NCI-H2081 (cell line): ENCODE measurements at places on chromosomes 6 and 20.

DNA sequence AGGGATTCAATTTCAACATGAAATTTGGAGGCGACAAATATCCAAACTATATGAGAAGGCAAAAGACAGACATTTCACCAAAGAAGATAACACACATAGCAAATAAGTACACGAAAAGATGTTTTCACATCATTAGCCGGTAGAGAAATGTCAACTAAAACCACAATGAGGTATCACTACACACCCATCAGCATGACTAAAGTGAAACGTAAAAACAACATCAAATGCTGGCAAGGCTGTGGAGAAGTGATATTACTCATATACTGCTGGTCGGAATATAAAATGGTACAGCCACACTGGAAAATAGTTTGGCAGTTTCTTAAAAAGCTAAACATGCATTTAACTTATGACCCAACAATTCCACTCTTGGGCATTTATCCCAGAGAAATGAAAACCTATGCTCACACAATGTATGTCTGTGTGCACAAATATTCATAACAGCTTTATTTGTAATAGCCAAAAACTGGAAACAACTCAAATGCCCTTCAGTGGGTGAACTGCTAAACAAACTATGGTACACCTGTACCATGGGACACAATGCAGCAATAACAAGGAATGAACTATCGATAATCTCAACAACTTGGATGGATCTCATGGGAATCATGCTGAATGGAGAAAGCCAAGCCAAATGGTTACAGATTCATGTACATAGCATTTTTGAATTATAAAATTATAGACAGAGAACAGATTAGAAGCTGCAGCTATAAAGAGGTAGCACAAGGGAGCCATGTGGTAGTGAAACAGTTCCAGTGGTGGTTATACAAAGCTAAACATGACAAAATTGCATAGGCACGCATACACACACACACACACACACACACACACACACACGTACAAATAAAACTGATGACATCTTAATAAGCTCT lies 8.6 kb downstream of the ADAT2 start:
- DNase-seq = no peak

DNA sequence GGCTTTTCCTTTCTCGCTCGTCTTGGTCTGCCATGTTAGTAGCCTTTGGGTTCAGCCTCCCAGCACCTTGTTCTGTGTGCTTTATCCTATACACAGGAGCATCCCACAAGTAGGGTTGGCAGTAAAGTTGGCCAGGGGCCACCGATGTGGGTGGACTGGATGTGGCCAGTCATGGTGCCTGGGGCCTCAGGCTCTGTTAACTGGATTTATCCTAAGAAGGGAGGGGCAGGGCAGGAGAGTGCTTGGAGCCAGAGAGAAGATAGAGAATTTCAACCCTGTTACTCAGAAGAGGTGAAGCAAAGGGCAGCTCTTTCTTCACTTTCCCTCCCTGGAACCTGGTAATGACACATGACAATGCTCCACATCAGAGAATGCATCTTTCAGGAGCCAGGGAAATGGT lies 14.1 kb upstream of the SIRPB2 start:
- DNase-seq = no peak

DNA sequence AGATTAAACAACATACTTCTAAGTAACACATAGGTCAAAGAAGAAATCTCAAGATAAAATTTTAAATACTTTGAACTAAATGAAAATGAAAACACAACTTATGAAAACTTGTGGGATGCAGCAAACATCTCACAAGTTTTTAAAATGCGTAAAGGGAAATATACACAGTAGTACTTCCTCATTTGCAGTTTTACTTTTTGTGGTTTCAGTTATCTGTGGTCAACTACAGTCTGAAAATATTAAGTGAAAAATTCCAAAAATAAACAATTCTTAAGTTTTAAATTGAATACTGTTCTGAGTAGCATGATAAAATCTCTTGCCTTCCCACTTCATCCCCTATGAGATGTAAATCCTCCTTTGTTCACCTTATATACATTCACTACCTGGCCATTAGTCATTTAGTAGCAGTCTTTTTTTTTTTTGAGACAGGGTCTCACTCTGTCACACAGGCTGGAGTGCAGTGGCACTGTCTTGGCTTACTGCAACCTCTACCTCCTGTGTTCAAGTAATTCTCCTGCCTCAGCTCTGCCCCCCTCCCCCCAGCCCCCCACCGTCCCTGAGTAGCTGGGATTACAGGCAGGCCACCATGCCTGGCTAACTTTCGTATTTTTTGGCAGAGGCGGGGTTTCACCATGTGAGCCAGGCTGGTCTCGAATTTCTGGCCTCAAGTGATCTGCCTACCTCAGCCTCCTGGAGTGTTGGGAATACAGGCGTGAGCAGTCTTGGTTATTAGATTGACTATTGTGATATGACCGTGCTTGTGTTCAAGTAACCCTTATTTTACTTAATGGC lies 154.6 kb upstream of the AHI1 start:
- no peak for DNase-seq

DNA sequence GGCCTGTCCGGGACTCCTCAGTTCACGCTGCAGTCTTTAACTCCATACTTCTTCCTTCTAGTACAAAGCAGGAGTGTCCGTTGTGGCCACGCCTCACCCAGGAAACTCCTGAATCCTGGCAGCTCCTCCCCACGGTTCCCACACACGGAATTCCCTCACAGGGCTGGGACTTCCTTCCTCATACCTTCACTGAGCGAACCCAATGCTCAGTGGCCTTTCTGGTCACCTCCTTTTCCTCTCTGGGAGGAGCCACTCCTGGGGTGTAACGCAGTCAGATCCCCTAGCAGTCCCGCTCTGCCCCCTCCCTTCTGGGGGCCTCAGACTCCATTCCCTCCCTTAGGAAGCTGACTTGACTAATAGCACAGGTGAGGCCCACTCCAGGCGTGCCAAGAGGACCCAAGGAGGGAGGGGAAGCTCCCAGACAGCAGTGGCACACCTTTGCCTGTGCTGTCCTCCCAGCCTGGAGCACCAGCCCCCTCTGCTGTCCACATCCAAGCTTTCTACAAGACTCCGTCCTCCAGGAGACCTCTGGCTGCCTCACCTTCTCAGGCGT lies at the start of gene SLC52A3:
Gene SLC52A3, minus strand, starts transcription at position 75 of the 553 bp plus-strand sequence. CDS start 2,726 bp downstream, outside the sequence.
- no peak for DNase-seq

GRCh38 chr6:89818977-89819335 lies 638 bp downstream of the MDN1 start:
- no peak for DNase-seq
